Tibial nerve (tissue), 4 donors: ENCODE measurements at places on chromosomes 16 and 17. TPM values are rescaled to one million over a fixed set of nuclear protein-coding genes. Genes with fewer than 3 reads are reported as not detected.

- H3K27me3 ChIP-seq = no peaks in the 10 kb centered on the region
- no peak for DNase-seq
- no peaks in the 10 kb centered on the region for H3K36me3 ChIP-seq
- H3K4me3 ChIP-seq = no peak overlapping the region
- H3K4me1 ChIP-seq = peaks cover 9% of the 10 kb centered on the region
- H3K27ac ChIP-seq = no peak overlapping the region
These were observed 132.6 kb downstream of the SNX11 start for GRCh38 chr17:48240122-48240521.

GRCh38 chr17:50128441-50129352, 1.3 kb downstream of the SAMD14 start:
- no peaks in the 10 kb centered on the region for H3K36me3 ChIP-seq
- no peaks in the 10 kb centered on the region for H3K4me1 ChIP-seq
- no peak for DNase-seq
- H3K27ac ChIP-seq = no peak overlapping the region
- H3K27me3 ChIP-seq = peaks cover 41% of the 10 kb centered on the region
- H3K4me3 ChIP-seq = no peak overlapping the region

DNA sequence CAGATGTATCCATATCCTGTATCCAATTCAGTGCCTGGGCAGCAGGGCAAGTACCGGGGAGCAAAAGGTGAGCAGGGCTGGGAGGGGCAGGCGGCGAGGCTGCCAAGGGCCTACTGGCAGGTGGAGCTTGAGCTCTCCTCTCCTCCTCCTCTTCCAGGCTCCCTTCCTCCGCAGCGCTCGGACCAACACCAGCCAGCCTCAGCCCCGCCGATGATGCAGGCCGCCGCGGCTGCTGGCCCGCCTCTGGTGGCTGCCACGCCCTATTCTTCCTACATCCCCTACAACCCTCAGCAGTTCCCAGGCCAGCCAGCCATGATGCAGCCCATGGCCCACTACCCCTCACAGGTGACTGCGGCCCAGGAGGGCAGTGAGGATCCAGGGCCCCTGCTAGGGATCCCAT, 11.6 kb downstream of the ATXN2L start:
- no peaks in the 10 kb centered on the region for H3K4me1 ChIP-seq
- no peak for DNase-seq
- H3K4me3 ChIP-seq = no peak overlapping the region

DNA sequence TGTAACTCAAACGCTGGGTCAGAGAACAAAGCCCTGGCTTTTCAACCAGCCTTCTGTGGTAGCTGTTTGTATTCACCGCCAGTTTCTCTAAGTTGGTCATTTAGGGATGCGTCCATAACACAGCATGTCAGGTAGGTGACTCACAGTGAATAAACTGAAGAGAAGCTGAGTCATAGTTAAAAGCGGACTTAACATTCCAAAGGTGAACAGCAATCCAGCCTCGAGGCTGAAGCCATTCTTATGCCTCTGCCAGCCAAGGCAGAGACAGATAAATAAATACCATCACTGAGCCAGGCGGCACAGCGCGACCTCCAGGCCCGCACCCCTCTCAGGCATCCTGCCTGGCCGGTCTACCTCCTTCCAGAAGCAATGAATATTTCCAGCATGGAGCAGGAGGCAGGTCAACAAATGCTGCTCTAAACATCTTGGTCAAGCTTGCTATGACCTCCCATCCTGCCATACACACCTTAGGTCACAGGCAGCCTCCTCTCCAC, 12.4 kb upstream of the CACNG4 start:
- no peaks in the 10 kb centered on the region for H3K4me1 ChIP-seq
- H3K27me3 ChIP-seq = peaks cover 12% of the 10 kb centered on the region
- no peaks in the 10 kb centered on the region for H3K36me3 ChIP-seq
- no peak for DNase-seq
- no peak overlapping the region for H3K27ac ChIP-seq

DNA sequence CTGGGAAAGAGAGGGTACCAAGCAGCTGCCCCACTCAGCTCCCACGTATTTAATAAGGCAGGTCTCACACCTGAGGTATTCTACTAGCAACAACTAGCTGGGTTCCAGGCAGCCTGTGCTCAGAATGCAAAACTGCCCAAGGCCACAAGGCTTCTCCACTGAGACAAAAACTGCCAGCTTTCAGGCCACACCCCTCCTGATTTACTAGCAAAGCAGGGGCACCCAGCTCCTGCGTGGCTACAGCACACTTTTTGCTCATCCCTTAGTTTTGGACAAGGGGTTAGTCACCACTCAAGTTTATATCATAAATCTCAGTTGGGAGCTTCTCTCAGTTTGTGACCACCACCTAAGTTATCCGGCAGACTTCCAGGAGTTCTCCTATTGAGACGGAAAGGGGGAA, 494.6 kb downstream of the CDH11 start:
- no peak for DNase-seq
- no peaks in the 10 kb centered on the region for H3K36me3 ChIP-seq
- H3K4me3 ChIP-seq = no peak overlapping the region
- H3K27me3 ChIP-seq = no peaks in the 10 kb centered on the region
- no peak overlapping the region for H3K27ac ChIP-seq

GRCh38 chr17:21036361-21036881, 6.4 kb downstream of the USP22 start:
- no peaks in the 10 kb centered on the region for H3K36me3 ChIP-seq
- peak overlapping the region; percentile 4 for H3K27ac ChIP-seq
- H3K4me3 ChIP-seq = no peak overlapping the region
- H3K27me3 ChIP-seq = no peaks in the 10 kb centered on the region
- DNase-seq = no peak

DNA sequence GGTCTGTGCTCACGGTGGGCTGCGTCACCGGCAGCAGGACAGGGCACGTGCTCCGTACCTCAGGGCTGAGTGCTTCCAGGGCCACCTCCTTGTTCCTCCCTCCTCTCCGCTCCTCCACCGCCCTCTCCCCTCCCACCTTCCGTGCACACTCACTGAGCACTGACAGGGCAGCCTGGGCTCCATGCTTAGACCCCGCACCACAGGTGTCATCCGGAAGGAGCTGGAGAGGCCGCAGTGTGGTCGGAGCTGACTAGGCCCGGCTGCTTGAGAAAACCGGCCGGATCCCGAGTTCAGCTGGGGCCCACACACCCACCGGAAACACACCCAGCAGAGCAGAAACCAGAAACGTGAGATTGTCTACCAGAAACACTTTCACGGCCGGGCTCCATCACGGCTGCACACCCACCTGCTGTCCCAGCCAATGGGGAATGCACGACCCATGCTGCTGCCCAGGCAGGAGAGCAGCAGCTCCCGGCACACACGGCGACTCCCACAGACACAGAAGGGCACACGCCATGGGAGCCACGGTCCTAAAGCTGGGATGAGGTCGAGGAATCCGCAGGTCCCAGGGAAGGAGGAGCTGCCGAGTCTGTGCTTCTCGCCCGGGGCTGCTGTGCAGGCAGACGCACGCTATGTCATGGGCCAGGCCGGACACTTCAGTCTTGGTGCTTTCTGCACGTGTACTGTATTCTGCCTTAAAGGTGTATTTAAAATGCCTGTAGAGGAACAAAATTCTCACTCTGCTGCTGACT, 55.0 kb upstream of the ZNF469 start:
- H3K4me1 ChIP-seq = no peaks in the 10 kb centered on the region
- DNase-seq = no peak
- no peaks in the 10 kb centered on the region for H3K36me3 ChIP-seq
- H3K4me3 ChIP-seq = no peak overlapping the region
- no peaks in the 10 kb centered on the region for H3K27me3 ChIP-seq

DNA sequence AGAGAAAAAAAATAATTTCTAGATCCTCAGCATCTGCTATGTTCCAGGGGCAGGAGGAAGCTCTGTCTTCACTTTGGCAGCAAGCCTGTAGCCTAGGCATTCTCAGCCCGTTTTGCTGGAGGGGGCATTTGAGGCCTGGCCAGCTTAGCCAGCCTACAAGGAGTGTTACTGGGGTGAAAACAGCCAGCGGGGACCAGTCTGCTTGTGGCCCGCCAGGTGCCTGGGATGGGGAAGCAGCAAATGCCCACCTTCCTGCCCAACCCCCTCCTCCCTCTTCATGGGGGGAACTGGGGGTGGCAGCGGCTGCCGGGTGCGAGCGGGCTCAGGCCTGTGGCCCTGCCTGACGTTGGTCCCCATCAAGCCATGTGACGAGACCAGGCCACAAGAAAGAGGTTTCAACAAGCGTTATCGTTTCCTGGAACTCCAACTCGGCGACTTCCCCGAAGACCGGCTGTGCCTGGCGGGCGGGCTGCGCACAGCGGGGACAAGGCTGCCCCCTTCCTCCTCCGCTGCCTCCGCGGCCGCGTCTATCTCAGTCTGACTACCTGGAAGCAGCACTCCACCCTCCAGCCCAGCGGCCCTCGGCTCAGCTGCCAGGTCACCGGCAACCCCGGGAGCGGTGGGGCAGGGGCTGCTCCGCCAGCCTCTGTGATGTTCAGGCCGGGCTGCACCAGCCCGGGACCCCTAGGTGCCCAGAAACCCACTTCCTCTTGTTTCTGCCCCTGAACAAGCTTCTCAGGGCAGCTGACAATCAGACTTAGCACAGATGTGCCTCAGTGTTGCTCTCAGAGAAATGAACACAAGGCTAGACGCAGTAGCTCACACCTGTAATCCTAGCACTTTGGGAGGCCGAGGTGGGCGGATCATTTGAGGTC, 22.9 kb downstream of the SOCS1 start:
- no peak for DNase-seq
- H3K27ac ChIP-seq = no peak overlapping the region
- H3K36me3 ChIP-seq = no peaks in the 10 kb centered on the region
- peaks cover 9% of the 10 kb centered on the region for H3K4me1 ChIP-seq
- H3K4me3 ChIP-seq = no peak overlapping the region

GRCh38 chr16:8716592-8716991, 42.2 kb downstream of the ABAT start:
- no peak overlapping the region for H3K27ac ChIP-seq
- no peaks in the 10 kb centered on the region for H3K4me1 ChIP-seq
- no peak for DNase-seq
- no peak overlapping the region for H3K4me3 ChIP-seq

DNA sequence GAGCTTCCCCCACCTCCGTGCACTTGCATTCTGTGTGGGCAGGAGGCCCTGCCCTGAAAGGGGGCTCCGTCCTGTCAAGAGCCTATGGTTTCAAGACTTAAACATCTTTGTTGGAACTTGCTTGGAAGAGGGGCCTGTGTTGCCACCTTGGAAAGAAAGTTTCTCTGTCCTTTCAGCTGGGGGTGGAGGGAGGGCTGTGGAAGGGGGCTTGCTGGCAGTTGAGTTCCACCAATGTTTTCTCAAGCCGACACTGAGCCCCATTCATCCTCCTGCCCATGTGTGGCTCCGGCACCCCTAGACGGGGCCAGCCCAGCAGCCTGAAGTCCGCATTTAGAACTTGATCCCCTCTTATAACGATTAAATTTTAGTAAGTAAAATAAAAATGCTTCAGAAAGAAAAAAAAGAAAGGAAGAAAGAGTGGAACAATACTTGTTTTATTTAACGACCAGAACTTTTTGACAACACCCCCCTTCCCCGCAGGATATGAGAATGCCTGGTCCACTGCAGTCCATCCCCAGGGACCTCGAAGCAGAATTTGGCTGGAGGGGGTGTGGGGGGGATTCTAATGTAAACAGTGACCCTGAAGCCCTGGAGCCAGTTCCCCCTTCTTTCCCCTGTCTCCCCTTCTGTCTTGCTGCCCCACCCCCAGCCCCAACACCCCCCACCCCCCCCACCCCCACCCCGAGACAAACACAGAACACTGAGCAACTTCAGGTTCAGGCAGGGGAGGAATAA, 26.9 kb upstream of the CLEC18A start:
- peaks cover 20% of the 10 kb centered on the region for H3K4me1 ChIP-seq
- H3K27me3 ChIP-seq = no peaks in the 10 kb centered on the region
- H3K27ac ChIP-seq = peak overlapping the region; percentile 78
- H3K4me3 ChIP-seq = no peak overlapping the region

GRCh38 chr17:36730857-36731490, 129.6 kb downstream of the MRM1 start:
- no peak overlapping the region for H3K4me3 ChIP-seq
- no peak overlapping the region for H3K27ac ChIP-seq
- no peaks in the 10 kb centered on the region for H3K27me3 ChIP-seq
- no peak for DNase-seq

- no peak for DNase-seq
- H3K36me3 ChIP-seq = no peaks in the 10 kb centered on the region
- H3K27me3 ChIP-seq = no peaks in the 10 kb centered on the region
- H3K4me3 ChIP-seq = no peak overlapping the region
- no peak overlapping the region for H3K27ac ChIP-seq
These were observed 126.6 kb downstream of the C16orf95 start for GRCh38 chr16:87190288-87191230.

- peaks cover 38% of the 10 kb centered on the region for H3K4me1 ChIP-seq
- peak overlapping the region; percentile 89 for H3K27ac ChIP-seq
- H3K27me3 ChIP-seq = no peaks in the 10 kb centered on the region
- H3K4me3 ChIP-seq = peak overlapping the region; percentile 35
- no peaks in the 10 kb centered on the region for H3K36me3 ChIP-seq
These were observed 67.0 kb downstream of the CENPV start for GRCh38 chr17:16286009-16286946.

DNA sequence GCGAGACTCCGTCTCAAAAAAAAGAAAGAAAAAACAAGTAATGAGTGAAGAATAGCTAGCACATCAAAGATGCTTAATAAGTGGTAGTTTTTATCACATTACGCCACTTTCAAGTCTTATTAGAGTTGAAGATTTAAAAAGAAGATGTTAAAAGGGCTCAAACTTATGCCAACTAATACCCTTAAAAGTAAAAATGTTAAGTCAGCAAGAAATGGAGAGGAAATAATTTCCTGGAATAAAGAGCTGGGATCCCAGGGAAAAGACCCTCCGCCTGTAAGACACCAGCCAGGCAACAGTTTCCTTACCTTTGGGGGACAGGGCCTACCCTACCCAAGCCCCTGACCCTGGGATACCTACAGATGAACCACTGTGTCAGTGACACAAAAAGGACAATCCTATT, 3.6 kb downstream of the XPO6 start:
- no peak overlapping the region for H3K27ac ChIP-seq
- DNase-seq = no peak
- no peaks in the 10 kb centered on the region for H3K4me1 ChIP-seq
- no peak overlapping the region for H3K4me3 ChIP-seq
- H3K36me3 ChIP-seq = peaks cover 48% of the 10 kb centered on the region

- no peak for DNase-seq
- no peak overlapping the region for H3K27ac ChIP-seq
- peaks cover 39% of the 10 kb centered on the region for H3K36me3 ChIP-seq
- no peak overlapping the region for H3K4me3 ChIP-seq
- H3K4me1 ChIP-seq = no peaks in the 10 kb centered on the region
- no peaks in the 10 kb centered on the region for H3K27me3 ChIP-seq
These were observed 29.8 kb downstream of the PRSS54 start for GRCh38 chr16:58264961-58265479.

GRCh38 chr17:15742051-15742795, 10.1 kb downstream of the TBC1D26 start:
- no peak overlapping the region for H3K4me3 ChIP-seq
- no peaks in the 10 kb centered on the region for H3K36me3 ChIP-seq
- H3K27me3 ChIP-seq = no peaks in the 10 kb centered on the region

- no peaks in the 10 kb centered on the region for H3K36me3 ChIP-seq
- peaks cover 17% of the 10 kb centered on the region for H3K4me1 ChIP-seq
- H3K27me3 ChIP-seq = no peaks in the 10 kb centered on the region
- no peak overlapping the region for H3K4me3 ChIP-seq
- H3K27ac ChIP-seq = no peak overlapping the region
These were observed 271.6 kb upstream of the TNRC6C start for GRCh38 chr17:77686903-77687302.

MYH1 gene
- not detected for total RNA-seq

PRRT2 gene
- 10.0 TPM for total RNA-seq

AANAT gene
- total RNA-seq = not detected

TBX21 gene
- 3.3 TPM for total RNA-seq

PITPNC1 gene
- total RNA-seq = 20.4 TPM

C16orf74 gene
- total RNA-seq = 2.5 TPM

GPR179 gene
- 0.21 TPM for total RNA-seq

HIGD1B gene
- total RNA-seq = 10.3 TPM

EVPL gene
- 3.0 TPM for total RNA-seq

BCAR1 gene
- total RNA-seq = 43.3 TPM
